T1000 (cell line): ENCODE measurements at places on chromosomes 3 and 15.

GRCh38 chr3:190446573-190447279 lies 3.0 kb downstream of the TMEM207 start:
- no peak for DNase-seq

DNA sequence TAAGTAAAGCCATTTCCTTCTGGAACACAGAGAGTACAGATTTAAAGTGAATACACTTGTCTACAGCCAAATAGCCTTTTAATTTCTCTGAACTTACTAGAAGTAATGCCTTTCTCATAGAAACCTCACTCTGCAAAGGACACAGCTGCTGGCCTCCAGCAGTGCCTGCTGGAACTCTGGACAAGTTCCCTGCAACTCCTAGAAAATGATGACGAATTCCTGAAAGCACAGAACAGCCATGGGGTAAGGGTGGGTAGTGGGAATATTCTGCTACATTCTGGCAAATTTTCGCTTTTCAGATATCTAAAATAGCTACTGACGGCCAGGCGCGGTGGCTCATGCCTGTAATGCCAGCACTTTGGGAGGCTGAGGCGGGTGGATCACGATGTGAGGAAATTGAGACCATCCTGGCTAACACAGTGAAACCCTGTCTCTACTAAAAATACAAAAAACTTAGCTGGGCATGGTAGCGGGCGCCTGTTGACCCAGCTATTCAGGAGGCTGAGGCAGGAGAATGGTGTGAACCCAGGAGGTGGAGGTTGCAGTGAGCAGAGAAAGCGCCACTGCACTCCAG lies 34.4 kb downstream of the RYK start:
- DNase-seq: no peak

- no peak for DNase-seq
Observed at GRCh38 chr3:37145611-37146010, 28.8 kb downstream of the LRRFIP2 start.

DNA sequence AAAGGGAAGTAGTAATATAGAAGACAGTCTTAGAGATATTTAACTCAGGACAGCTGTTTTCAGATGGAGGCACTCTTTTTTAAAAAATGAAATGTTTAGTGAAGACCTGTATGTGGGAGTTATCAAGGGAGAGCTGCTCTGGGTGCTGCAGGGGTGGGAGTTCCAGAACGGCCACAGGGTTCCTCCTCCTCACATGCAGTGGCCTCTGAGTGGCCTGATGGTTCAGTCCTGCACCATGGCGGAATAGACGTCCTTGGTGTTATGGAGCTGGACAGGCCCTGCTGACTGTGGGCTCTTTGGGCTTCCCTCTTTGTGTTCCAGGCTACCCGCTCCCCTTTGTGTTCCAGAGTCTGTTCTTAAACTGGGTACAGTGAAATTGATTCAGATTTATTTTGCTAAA lies 126.1 kb downstream of the CHST2 start:
- no peak for DNase-seq

DNA sequence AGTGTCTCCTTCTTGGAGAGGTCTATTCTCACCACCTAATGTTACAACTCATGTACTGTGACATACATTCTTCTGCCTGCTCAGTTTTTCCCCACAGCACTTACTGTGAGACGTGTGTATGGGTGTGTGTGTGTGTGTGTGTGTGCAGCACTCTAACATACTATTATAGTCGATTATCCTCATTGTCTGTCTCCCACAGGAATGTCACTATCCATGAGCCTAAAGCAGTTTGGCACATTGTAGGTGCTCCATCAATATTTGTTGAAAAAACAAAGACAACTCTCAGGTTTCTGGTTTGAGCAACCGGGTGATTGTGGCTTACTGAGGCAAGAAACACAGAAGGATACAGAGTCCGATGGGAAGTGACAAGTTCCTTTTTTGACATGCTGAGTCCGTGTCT lies 8.6 kb upstream of the ZNF148 start:
- DNase-seq: no peak

- DNase-seq: no peak
Observed at GRCh38 chr3:10629671-10630040, 124.3 kb upstream of the ATP2B2 start.

GRCh38 chr3:143078883-143079282 lies 40.7 kb upstream of the CHST2 start:
- DNase-seq: no peak
